ENCODE measurements at places on chromosomes 5 and 9. TPM values are rescaled to one million over a fixed set of nuclear protein-coding genes. Genes with fewer than 3 reads are reported as not detected.

DNA sequence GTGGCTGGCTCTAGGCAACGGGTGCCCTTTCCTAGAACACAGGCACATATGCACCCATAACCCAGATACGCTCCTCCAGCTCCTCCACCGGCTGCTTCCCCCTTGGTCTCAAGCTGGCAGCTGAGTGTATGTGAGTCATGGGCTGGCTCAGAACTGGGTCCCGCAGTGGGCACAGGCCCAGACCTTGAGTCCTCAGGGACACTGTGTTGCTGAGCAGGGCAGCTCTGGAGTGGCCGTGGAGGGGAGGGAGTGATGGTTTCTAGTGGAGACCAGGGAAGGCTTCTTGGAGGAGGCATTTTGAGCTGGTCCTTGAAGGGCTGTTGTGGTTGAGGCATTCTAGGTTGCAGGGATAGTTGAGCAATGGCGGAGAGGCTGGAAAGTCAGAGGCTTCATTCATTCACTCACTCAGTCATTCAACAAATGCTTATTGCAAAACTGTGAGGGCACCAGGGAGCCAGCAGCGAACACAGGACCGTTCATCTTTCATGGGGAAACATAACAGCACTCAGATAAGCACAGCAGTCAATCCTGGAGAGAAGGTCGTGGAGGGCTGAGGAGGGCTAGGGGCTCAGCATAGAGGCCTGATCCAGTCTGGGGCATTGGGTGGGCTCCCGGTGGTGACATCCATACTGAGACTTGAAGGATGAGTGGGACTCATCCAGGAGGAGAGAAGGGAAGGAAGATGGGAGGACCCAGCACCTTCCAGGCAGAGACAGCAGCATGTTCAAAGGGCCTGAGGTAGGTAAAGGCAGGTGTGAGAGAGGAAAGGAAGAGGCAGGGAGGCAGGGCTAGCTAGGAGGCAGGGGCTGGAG lies 2.4 kb downstream of the BBLN start:
- DNase-seq, result peak; percentile 50

Gene SYK
- total RNA-seq, result 0.68 TPM

DNA sequence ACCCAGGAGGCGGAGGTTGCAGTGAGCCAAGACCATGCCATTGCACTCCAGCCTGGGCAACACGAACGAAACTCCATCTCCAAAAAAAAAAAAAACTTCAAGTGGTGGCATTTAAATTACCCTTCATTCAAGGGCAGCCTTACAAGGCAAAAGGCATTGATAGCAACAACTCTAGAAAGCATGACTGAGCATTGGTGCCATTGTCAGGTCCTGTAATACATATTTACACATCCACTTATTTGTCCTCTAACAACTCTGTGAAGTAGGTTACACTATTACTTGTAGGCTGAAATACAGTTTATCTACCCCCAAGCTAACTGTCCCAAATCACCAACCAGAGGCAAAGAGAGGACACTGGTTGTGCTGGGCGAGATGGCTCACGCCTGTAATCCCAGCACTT lies 52.7 kb upstream of the LARP1 start:
- no peak for DNase-seq

GRCh38 chr5:124289641-124290311 lies 456.7 kb downstream of the ZNF608 start:
- DNase-seq, result no peak

- DNase-seq, result no peak
Measured at GRCh38 chr9:91033270-91033669, 231.7 kb downstream of the SYK start.

Gene LRRC14B
- not detected for total RNA-seq

DNA sequence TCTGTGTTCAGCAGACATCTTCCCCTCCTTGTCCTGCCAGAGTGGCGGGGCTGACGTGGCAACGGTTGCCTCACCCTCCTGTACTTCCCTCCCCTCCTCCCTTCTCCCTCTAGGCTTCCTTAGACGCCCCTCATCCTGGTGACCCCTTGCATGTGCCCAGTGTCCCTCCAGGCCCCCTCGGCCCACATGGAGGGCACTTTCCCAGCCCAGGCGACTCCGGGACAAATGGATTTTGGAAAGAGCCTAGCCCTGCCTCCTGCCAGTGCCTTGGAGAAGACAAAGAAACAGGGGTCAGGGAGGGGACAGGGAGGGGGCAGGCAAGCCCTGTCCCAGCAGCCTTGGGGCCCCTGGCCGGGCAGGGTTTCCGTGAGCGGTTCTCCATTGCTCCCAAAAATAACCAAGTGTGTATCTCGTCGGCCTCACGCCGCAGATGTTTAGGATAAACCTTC lies 38.3 kb upstream of the NEURL1B start:
- DNase-seq, result no peak

Gene CSNK1A1
- 443 TPM for total RNA-seq

GRCh38 chr9:76883341-76883855 lies 22.5 kb downstream of the PRUNE2 start:
- no peak for DNase-seq

Gene PRR16
- total RNA-seq, result 0.77 TPM

- DNase-seq, result no peak
Measured at GRCh38 chr5:32355686-32356085, 42.9 kb upstream of the MTMR12 start.

DNA sequence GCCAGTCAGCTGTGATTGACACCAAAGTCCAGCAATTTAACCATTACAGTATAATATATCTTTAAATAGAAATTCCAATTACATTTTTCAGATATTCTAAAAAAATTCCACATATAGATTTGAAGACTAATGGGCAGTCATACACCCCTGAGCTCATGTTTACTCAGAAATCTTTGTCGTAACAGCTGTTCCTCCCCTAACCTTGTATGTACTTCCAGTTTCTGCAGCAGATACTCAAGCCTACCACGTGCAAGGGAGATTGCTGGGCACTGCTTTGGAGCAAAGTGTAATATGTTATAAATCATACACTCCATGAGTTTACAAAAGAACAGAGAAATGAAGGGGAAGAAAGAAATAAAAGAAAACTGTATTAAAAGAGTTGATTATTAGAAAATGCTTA lies 241.2 kb downstream of the TRIM32 start:
- DNase-seq, result no peak

Measured in HT1080 (cell line).